Dermis microvascular lymphatic vessel endothelial cell (primary cell): ENCODE measurements at places on chromosomes 1 and 21.

GRCh38 chr1:109910963-109911798, 532 bp downstream of the CSF1 start:
- no peak for DNase-seq

GRCh38 chr1:64471218-64472039, 1.5 kb downstream of the CACHD1 start:
- DNase-seq, result no peak

GRCh38 chr21:34360488-34361241, 3.1 kb upstream of the KCNE2 start:
- no peak for DNase-seq

DNA sequence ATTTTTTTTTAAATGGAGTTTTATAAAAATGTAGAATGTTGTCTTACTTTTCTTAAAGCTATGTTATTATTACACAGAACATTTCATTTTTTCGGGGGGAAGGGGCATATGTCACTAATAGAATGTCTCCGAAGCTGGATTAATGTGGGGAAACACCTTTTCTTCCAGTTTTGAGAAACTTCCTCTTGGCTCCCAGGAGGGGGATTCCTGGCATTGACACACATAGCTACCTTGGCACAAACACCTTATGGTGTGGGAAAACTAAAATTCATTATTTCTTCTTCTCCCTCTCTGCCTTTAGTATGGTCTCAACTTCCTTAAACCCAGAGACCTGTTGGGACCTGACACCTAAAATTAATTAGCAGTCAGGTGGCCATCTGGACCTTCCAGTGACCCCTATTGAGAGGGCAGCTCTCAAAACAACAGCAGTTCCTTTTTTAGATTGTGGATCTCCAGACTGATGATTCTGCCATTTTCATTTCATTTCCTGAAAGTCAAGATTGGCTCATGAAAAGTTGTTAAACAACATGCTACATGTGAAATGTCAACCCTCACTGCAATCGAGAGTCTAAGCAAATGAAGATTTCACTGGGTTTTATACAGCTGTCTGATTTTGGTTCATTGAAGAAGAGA, 70.1 kb upstream of the EDEM3 start:
- DNase-seq, result peak; percentile 50

DNA sequence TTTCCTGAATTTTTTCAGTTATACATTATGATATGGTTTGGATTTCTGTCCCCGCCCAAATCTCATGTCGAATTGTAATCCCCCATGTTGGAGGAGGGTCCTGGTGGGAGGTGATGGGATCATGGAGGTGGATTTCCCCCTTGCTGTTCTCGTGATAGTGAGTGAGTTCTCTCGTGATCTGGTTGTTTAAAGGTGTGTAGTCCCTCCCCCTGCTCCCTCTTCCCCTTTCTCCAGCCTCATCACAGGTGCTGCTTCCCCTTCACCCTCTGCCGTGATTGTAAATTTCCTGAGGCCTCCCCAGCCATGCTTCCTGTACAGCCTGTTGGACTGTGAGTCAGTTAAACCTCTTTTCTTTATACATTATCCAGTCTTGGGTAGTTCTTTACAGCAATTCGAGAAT, 93.2 kb upstream of the HNRNPU start:
- DNase-seq, result no peak
